ENCODE measurements at places on chromosomes 5 and 9. TPM values are rescaled to one million over a fixed set of nuclear protein-coding genes. Genes with fewer than 3 reads are reported as not detected.

- DNase-seq = peak; percentile 75
These were observed 32.0 kb upstream of the SPTLC1 start for GRCh38 chr9:92147030-92147851.

GRCh38 chr5:171415115-171415730 is 4.2 kb upstream of the FGF18 start:
- DNase-seq = no peak

- no peak for DNase-seq
These were observed 44.0 kb upstream of the MAN2A1 start for GRCh38 chr5:109645707-109646192.

GRCh38 chr5:124745928-124746915 is at the start of gene ZNF608:
ZNF608 (minus strand) TSS chr5:124746639; CDS start chr5:124744989, 1,650 bp downstream.
- DNase-seq = no peak

GRCh38 chr9:128244837-128245231 is 31.0 kb downstream of the GOLGA2 start:
- DNase-seq = no peak

DNA sequence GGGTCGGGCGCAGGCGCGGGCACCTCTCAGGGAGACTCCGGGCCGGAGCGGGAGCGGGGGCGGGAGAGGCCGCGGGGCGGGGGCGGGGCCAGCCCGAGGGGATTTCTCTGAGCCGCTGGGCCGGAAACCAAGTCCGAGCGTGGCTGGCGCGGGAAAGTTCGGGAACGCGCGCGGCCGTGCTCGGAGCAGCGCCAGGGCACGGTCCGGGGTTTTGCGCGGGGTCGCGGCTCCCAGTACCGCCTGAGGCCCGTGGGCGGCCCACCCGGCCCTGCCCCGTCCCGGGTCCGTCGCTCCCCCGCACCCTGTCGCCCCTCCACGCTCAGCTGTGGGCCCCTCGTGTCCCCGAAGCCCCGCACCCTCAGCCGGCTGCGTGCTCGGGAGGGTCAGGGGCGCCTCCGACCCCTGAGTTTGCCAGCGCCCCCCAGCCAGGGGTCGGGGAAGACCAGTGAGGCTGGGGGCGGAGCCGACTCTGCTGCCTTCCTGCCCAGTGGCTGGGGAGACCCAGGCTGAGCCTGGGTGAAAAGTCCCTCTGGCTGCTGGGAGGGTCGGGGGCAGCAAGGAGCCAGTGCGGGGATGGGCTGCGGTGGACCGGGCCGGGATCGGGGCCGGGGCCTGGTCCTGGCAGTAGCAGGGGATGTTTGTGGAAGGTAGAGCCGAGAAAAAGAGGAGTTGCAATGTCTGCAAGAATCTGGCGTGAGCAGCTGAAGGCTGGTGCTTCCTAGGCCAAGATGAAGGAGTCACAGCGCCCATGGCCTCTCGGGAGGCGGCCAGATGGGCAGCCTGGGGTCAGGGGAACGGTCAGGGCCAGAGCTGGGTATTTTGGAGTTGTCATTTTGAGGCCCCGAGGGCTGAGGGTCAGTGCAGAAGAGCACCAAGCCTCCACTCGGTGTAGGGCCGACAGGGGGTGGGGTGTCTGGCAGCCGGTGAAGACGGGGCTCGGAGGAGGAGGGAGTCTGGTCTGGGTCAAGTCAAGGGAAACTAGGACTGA is 588 bp downstream of the TRAF2 start:
- no peak for DNase-seq

DNA sequence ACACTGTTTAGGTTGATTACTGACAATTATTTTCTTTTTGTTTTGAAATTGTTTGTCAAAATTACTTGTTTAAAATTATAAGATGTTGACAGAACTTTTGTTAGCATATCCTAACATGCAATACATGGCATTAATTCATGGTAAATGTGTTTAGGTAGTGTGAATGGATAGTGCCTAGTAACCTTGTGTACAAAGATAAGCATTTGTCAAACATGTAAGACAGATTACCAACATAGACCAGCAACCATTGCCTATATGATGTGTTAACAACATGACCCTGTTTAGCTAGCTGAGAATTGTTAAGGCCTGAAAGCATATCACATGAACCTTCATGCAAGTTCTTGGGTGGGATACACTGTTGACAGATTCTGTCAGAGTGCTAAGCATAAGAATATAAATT is 13.4 kb downstream of the MAN2A1 start:
- DNase-seq = no peak

GRCh38 chr9:20726144-20726543 is 42.1 kb downstream of the FOCAD start:
- DNase-seq = no peak

DNA sequence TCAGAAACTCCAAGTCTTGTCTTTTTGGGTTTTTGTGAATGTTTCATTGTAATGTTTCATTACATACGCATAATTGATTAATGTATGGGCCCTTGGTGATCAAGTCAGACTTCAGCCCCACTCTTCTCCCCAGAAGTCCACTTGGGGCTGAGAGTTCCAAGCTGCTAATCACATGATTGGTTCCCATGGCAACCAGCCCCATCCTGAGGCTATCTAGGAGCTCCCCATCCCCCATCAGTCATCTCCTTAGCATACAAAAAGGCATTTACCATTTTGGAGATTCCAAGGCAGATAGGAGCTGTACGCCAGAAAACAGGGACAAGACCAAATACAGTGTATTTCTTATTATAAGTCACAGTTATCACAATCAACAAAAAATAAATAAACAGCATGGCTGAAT is 22.9 kb upstream of the SYK start:
- DNase-seq = no peak

GRCh38 chr5:153135411-153135810 is 355.1 kb upstream of the GRIA1 start:
- DNase-seq = no peak

- DNase-seq = no peak
These were observed 98.1 kb upstream of the ERBIN start for GRCh38 chr5:65828022-65828896.

DNA sequence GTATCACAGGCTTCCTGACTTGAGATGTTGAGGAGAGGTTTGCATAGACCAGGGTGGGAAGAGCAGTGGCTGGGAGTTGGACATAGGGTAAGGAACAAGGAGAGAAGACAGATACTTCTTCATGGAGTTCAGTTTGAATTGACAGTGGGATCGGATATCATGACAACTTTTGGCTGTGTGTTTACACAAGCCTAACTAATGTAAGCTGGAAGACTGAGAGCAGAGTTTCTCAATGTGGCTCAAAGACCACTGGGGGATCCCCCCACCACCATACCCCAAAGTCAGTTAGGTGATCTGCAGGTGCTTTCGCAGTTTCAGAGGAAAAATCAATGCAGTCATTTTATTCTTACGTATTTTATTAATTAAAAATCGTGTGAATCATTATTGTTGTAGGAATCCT is 125.9 kb downstream of the AOPEP start:
- no peak for DNase-seq

DNA sequence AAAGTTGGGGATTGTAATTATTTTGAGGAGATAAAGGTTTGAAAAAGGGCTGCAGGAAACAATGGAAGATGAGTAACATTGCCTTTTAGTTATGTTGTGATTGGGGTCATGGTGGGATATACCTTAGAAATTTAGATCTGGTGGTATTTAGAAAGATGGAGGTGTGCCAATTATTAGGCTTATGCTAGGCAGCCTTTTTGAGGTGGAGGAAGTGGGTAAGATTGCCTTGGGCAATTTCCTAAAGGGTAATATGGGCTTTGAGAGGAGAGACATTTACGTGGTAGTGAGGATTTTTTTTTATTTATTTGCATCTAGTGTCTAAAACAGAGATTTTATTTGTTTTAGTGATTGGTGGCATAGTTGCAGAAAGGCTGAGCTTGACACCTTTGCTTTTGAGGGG is 10.5 kb downstream of the HSPA4 start:
- DNase-seq = no peak

DNA sequence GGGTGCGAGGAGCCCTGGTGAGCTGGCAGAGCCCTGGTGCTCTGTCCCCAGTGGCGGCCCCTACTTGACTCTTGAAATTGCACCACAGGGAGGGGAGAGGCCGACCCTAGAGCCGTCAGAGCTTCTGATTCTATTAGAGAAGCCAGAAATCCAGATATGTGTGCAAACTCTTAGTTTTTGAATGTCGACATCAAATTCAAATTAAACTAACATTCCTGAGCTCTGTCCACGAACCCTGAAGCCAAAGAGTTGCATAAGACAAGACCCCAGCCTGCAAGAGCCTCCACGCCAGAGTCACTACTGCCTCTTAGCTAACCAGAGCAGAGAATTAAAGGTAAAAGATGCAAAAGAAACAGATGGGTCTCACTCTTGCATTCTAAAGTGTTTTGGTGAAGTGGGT is 29.8 kb upstream of the MSX2 start:
- DNase-seq = no peak

- DNase-seq = peak; percentile 17
These were observed 519 bp downstream of the HSPA5 start for GRCh38 chr9:125240649-125240999.

MYOZ3 gene
- total RNA-seq = 1.1 TPM

PCDHB10 gene
- 0.21 TPM for total RNA-seq

TAF7 gene
- 30.1 TPM for total RNA-seq

MYMK gene
- total RNA-seq = not detected

OLFM1 gene
- 102 TPM for total RNA-seq

PCDHGA7 gene
- total RNA-seq = 4.2 TPM

Data from ascending aorta (tissue), 2 donors.